ENCODE measurements at places on chromosomes 7 and 10.

DNA sequence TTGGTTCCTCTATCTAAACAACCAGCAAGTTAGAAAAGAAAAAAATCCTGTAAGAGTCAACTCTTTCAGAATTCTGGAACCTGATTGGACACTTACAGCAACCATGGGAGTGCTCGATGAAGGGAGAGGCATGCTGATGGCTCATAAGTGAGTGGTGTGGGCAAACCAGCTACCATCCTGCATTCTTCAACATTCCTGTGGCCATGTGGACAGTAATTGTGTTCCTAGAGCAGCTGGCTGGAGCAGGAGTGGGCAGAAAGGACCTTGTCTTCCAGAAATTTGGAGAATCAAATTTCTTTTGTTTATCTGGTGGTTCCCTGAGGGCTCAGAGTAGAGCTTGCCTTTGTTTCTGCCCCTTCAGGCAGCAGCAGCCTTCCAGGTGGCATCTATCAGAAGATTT, 22.5 kb upstream of the MYL7 start:
- DNase-seq = peak; percentile 96

DNA sequence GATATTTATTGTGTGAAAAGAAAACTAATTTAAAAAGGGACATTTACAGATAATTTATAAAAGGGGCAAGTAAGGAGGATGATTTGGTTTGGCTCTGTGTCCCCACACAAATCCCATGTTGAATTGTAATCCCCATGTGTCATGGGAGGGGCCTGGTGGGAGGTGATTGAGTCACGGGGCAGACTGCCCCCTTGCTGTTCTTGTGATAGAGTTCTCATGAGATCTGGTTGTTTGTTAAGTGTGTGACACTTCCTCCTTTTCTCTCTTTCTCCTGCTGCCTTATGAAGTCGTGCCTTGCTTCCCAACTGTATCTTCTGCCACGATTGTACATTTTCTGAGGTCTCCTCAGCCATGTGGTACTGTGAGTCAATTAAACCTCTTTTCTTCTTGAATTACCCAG, 171.0 kb upstream of the SEMA3E start:
- no peak for DNase-seq

GRCh38 chr7:43148161-43148731, 35.8 kb downstream of the HECW1 start:
- peak; percentile 61 for DNase-seq

DNA sequence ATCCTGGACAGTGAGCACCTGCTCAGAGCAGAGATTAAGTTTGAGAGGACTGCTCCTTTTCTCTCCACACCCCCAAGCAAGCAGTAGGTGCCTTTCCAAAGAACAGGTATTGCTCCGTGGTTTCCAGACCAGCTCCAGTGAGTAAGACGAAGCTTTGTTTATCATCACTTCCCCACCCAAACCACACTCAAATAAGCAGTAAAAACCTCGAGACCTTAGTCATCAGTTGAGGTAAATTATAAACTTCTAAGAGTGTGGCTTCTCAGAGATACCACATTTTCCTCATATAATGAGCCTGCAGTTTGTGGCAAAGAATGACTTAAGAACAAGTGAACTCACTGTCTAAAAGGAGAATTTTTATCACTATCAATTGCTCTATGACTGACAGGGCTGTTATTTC, 50.0 kb upstream of the GRB10 start:
- DNase-seq = peak; percentile 18

GRCh38 chr10:126857178-126857806, 47.9 kb upstream of the DOCK1 start:
- DNase-seq = no peak

DNA sequence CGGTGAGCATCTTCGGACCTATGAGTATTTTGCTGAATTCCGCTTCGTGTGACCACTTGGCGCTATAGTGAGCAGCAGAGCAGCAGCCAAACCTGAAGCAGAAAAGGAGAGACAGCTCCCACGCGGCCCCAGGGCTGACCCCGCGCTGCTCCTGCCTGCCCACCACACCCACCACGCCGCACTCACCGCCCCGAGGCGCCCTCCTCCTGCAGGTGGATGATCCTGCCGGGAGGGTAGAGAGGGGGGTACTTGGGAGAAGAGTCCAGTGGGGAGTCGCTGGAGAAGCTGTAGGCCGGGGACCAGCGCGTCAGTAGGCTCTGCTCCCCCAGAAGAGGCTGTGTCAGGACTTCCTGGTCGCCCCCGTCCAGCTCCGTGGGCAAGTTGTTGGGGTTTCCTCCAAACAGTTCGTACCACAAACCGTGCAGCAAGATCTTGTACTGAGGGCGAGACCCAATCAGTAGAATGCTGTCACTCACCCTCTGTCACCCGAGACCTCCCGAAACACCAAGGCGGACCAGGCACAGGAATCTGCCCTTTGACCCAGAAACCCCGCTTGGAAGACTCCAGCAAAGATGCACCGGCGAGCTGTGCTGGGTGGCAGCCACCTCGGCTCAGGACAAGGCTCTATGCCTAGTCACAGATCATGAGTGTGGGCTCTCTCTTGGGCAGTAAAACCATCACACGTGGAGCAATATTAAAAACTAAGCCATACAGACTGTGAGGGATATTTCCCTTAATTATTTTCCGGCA, 37.6 kb downstream of the DAGLB start:
- DNase-seq = no peak

DNA sequence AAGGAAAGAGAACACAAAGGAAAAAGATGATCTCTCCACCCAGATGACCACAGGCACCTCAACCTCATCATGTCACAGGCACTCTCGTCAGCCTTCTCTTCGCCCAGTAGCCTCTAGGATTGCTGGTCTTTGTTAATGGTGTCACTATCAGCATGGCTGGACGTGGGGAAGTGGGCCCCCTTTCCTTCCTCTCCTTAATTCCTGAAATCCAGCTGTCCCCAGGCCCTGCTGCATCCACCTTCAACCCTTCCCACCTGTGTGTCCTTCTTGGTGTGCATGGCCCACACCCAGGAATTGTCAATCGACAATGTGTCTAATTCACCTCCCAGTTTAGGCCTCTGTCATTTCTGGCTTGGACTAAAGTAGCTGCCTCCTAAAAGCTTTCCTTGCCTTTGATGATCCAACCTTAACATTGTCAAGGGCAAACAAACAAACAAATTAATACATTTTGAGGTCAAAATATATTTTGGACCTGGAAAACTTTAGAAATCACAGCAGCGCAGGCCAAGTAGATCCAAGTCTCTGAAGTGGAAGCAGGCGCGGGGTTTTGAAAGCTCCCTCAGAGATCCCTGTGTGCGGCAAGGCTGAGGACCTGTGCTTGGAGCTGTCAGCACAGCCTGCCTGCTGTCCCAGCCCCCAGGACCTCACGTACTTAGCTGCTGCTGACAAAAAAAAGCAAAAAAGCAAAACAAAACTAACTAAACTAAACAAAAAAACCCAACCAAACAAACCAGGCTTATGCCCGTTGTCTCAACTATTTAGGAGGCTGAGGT, 193.3 kb upstream of the LYZL2 start:
- DNase-seq = no peak

DNA sequence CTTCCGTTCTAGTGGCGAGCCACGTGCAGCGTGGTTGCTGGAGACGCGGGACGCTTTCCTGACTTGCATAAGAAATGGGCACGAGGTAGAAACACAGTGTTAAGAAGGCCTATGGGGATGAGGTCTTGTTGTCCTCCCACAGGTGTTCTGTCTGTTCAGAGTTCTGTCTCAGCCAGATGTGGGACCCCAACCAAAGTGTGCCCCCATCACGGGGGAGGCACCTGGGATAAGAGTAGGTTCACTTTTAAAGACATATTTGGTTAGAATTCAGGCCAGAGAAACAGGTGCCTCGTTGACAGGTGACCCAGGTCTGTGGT, 56.0 kb upstream of the PITRM1 start:
- DNase-seq = no peak

DNA sequence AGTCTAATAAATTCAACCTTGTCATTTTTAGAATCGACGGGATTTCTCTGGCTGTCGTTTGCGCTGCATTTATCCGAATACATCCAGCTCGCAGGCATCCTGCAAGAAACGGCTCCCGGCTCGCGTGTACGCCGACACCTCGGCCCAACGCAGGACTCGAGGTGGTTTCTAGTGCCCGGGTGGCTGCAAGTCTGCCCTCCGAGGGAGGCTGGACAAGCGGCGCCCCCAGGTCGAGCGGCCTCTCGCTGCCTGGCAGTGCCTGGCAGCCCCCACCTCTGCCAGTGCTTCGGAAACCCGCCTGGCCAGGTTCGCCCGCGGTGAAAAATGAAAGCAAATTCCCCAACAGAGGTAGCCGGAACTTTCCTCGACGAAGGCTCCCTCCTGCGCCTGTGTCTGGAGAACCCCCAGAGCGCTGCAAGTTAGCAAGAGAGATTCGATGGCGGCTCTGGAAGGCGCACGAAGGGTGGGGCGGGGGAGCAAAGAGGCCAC, 5.7 kb upstream of the ZNF503 start:
- DNase-seq = no peak

- DNase-seq = peak; percentile 98
Observed at GRCh38 chr7:41886901-41887311, 184.0 kb upstream of the INHBA start.

DNA sequence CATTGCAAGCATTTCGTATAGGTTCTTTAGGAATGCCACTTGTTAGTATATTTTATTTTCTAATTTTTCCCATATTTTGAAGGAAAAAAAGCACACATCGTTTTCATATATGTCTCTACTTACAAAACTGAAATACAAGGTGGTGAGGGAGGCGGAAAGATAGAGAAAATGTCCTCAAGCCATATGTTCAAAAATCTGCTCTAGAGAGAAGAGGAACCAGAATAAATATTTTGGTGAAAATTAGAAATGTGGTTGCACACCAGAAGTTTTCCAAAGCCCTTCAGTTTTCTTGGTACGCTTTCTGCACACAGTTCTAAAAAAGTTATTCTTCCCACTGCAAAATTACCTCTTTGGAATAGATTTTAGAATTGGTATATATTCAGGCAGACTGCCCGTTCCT, 107.4 kb upstream of the RHOBTB1 start:
- DNase-seq = no peak

DNA sequence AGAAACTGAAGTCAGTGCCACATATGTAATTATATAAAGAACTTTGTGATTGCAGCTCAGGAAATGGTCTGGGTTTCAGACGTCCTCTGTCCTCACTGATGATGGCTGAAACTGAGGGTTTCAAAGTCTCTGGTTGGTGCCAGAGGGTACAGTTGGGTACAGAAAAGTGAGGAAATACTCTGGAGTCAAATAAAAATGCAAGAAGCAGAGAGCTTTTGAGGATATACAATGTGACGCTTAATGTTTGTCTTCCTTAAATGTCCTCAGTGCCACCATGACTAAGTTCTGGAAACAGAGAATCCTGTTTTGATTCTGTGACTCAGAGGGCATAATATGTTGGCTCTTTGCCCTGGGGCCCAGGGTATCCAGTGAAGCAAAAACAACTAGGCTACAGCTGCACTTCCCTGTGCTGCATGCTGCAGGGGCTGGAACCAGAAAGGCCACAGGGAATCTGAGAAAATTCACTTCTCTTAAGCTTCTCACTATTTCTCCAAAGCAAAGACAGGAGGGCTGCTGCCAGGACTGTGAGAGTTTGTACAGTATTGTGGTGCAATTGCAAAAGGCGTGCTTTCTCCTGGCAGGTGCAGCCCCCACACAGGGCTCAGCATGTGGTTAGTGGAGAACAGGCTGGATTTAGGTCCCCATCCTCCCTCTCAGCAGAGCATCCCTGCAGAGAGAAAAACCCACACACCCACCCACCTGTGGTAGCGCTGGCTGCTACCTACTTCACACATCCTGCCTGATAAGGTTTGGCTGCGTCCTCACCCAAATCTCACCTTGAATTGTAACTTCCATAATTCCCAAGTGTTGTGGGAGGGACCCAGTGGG, 169.5 kb upstream of the SVIL start:
- peak; percentile 74 for DNase-seq

DNA sequence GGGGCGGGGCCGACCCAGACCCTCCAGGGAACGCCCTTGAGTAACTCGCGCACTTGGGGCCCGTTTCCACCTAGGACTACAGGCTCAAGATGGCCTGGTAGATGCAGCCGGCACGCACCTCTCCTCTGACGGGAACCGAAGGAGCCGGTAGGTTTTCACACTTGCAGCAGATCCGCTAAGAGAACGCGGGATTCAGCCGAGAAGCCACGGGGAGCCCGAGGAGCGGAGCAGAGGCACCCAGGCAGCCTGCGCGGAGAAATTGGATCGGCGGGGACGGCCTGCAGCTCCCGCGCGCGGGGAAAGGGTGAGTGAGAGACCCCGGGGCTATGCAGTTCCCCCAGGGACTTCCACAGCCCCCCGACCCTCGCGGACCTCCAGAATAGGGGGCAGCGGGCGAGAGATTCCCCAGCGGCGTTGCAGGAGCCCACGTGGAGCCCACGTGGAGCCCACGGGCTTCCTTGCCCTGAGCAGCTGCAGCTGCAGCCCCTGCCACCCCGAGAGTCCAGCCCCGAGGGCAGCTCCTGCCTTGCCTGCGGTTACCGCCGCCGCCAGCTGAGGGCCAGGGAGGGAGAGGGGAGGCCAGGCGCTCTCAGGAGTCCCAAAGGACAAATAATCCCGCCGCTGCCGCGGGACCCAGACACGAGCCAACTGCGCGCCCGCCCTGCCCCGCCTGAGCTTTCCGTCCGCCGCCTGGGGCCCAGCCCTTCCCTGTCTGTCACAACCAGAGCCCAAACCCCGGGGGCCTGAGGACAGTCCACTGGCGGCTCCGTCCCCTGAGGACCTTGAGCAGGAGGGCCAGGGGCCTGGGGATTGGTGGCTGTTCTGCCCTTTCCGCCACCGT, 13.1 kb downstream of the IFT22 start:
- DNase-seq = peak; percentile 15

DNA sequence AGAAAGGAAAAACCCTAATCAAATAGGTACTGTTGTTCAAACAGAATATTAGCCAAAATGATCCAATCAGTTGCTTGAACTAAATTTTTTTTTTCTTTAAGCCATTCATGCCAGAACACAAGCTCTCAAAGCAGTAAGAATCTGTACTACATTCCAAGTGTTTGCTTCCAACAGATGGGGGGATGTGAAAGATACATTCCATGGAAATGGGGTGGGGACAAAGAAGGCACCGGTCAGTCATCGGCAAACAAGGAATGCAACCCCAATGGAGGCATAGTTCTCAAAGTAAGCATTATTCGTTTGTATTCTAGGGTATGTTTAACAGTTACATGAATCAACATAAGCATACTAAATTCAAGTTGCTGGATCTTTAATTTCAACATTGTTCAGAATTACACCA, 32.5 kb downstream of the C10orf143 start:
- DNase-seq = no peak

GRCh38 chr10:11265484-11265883, 247.8 kb downstream of the CELF2 start:
- DNase-seq = no peak

- no peak for DNase-seq
Observed at GRCh38 chr7:128044064-128044463, 12.8 kb upstream of the LRRC4 start.

DNA sequence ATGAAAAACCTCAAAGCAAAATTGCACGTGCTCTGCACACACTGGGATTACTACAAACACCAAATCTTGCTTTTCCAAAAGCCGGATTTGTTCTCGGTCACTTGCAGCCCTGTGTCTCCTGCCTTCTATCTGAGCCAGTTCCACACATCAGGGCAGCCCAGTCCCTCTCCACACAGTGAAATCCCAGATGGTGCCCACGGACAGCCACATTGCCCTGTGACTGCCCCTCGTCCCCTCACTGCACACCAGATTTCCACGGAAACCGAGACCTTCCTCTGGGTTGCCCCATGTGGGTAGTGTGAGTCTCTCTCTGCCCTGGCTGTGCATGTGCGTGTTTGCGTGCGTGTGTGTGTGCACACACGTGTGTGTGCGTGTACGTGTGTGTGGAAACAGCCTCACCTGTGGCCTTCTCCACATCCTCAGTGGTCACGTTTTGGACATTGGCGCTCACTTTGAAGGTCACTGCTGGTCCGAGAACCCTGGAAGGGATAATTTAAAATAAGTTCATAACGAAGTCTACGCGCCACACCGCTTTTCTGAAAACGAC, 506.7 kb downstream of the PTPRN2 start:
- DNase-seq = no peak
